ENCODE measurements at places on chromosomes 6 and 20.

- DNase-seq = no peak
Measured at GRCh38 chr6:15413466-15414234, 167.8 kb downstream of the JARID2 start.

- no peak for DNase-seq
Measured at GRCh38 chr6:70663881-70664466, 3.7 kb upstream of the SMAP1 start.

GRCh38 chr20:3788685-3789155 lies 2.2 kb upstream of the CENPB start:
- DNase-seq = no peak

DNA sequence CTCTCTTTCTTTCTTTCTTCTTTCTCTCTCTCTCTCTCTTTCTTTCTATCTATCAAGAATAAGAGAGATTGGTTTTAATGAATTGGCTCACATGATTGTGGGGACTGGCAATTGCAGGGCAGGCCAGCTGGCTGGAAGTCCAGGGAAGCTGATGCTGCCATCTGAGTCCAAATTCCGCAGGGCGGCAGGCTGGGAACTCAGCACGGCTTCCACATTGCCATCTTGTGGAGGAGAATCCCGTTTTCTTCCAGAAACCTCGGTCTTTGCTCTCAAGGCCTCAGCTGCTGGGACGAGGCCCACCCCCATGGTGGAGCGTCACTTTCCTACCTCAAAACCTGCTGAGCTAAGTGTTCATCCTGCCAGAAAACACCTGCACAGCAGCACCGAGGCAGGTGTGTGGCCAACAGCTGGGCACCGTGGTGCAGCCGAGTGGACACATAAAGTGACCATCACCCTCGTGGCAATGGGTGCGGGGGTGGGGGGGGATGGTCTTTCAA lies 58.8 kb upstream of the SLCO4A1 start:
- DNase-seq = no peak

DNA sequence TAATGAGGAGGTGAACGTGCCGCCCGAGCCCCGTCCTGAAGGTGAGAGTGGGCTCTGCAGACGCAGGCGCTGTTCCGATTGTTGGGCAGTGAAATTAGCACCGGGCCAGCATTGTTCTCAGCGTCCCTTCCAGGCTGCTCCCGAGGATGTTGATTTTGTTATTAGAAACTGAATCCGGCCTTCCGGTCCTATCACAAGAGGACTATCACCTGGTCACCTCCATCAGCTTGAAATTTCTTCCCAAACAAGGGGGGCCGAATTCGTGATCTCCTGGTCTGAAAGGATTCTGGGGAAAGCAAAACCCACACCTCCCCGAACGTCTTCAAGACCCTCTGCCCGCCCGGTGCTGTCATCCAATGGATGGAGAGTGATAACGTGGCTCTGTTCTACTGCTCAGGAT lies 186.0 kb downstream of the TAF4 start:
- DNase-seq = no peak

GRCh38 chr20:41748051-41748450 lies 129.9 kb upstream of the CHD6 start:
- DNase-seq = no peak

GRCh38 chr6:509676-510075 lies 118.1 kb downstream of the IRF4 start:
- no peak for DNase-seq

DNA sequence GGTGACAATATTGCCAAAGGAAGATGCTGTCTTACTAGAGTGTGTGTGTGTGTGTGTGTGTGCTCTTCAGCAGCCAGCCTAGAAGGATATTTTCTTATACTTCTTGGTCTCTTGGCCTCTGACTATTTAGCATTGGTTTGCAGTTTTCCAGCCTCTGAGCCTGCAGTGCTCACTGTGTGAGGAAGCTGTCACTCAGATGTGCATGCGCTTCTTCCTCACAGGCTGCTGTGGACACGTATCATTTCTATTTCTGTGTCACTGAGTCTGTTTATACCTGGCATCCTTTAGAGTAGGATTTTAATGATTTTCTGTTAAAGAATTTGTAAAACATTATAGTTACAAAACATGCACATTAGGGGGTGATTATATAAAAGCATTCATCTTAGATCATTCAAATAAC lies 83.3 kb downstream of the ALDH8A1 start:
- no peak for DNase-seq

- DNase-seq = no peak
Measured at GRCh38 chr6:52539607-52540006, 37.3 kb downstream of the TRAM2 start.

All from fibroblast of skin of left quadriceps (primary cell).